ENCODE measurements at places on chromosomes 5 and 9.

- DNase-seq, result no peak
Observed at GRCh38 chr9:27394826-27395201, 97.9 kb upstream of the EQTN start.

GRCh38 chr5:56557198-56557597 lies 258.2 kb upstream of the MAP3K1 start:
- no peak for DNase-seq

- DNase-seq, result no peak
Observed at GRCh38 chr5:59600998-59601397, 292.5 kb downstream of the PDE4D start.

DNA sequence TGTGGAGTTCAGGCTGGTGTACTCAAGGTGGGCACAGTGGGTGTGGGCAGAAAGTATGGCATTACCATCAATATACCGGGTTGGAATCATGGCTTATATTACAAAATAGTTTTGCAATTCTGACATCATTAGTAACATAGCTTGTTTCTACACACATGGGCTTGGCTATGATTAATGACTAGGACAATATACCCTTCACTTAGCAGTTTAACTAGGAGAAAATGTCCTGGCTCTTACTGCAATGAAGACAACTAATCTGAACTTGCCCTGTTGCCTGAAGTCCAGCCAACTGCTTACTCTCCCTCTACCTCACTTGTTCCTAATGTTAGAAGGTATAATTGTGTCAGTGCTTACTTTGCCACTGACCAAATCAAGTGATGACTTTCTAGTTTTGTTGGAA lies 612.5 kb downstream of the EFNA5 start:
- no peak for DNase-seq

DNA sequence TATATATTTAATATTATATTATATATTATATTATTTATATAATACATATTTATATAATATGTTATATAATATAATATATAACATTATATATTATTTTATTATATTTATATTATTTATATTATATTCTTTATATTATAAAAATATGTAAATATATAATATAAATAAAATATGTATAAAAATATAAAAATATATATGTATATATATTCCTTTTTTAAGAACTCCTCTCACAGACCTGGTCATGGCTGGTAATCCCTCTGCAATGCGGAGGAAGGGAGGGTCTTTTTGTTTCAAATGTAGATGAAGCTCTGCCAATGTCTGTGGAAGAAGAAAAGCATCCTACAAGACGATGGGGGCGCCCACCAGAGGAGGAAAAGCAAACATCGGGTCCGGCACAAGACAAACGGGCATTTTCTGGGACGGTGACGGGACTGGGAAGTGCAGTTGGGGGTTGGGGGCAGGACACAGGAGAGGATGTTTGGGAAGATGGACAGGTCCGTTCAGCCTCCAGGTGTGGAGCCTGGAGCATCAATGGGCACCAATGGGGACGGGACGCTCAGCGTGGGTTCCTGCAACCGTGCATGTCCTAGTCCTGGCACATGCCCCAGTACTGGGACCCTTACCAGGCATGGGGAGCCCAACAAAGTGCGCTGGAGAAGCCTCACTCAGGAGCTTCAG lies 194.0 kb downstream of the IRX1 start:
- no peak for DNase-seq

DNA sequence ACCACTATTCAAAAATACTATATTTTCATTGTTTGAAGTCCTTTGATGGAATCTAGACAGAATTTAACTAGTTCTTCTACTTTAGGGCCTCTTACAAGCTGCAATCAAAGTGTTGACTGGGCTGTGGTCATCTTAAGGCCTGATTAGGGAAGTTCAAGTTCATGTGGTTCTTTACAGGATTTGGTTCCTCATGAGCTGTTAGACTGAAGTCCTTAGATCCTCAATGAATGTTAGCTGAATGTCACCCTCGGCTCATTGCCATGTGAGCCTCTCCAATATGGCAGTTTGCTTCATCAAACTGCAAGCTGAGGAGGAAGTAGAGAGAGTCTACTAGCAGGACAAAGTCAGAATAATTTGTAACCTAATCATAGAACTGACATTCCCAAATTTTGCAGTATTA lies 135.1 kb downstream of the CSNK1G3 start:
- no peak for DNase-seq

GRCh38 chr9:83927591-83927990 lies 6.4 kb upstream of the KIF27 start:
- no peak for DNase-seq

- no peak for DNase-seq
Observed at GRCh38 chr9:135498381-135499126, 1.9 kb upstream of the MRPS2 start.

- DNase-seq, result peak; percentile 85
Observed at GRCh38 chr9:133534346-133535291, at the start of gene ADAMTSL2. ADAMTSL2 (plus strand) TSS chr9:133534704; CDS start chr9:133536713, 2,009 bp downstream.

- DNase-seq, result peak; percentile 55
Observed at GRCh38 chr9:95505717-95506427, 10.9 kb downstream of the PTCH1 start.

- DNase-seq, result no peak
Observed at GRCh38 chr9:18215626-18216025, 258.3 kb upstream of the ADAMTSL1 start.

DNA sequence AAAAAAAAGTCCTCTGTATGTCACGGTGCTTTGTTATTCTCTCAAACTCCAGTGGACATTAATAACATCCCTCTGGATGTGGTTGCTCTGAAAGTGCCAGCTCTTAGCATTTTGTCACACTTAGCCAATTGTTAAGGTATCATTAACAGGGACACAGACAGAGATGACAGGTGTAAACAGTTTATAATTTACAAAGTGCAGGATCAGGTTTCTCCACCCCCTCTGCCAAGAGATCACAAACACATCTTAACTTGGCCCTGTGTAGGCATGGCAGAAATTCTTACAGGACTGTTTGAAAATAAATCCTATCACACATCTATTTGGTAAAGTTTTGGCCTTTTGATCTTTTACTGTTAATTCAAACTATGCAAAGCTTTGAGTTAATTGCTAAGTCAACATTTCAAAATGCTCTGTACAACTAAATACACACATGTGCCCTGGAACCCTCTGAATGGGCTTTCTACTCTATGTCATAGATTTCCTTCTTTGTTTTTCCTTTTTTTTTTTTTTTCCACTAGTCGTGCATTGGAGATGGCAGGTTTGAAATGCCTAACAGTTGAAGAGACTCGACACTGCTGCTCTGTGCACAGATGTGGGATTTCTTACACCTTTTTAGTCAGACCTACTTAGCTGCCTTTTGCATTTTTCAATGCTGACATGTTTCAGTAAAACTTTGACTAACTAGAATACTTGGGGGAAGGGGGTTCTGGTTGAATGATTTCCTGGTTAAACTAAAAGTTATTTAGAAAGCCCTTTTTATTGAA lies 41.7 kb downstream of the SEMA6A start:
- no peak for DNase-seq
